GOT3 (cell line): ENCODE measurements at places on chromosomes 7 and 10.

- no peak for DNase-seq
Observed at GRCh38 chr7:24891311-24891735, 88.7 kb downstream of the OSBPL3 start.

DNA sequence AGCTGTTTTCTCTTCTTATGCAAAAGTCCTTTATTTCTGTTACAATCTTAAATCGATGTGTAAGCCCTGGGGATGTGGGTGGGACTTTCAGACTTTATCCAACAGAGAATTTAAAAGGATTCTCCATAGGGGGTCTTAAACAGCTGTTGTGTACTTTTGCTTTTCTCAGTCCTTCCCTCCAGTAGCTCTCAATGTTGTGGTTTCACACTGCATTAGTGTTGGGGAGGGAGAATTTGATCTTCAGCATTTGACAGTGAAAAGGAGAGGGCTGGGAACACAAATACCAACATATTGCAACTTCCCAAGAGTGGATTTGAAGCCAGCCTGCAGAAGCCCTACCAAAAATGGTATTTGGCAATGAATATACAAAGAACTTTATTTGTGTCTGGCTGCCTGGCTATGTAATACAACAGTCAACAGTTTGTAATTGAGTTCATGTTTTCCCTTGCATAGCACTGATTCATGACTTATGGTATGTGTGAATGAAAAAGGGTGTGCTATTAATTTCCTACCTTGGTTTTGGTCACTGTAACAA lies 80.1 kb upstream of the CAPZA2 start:
- no peak for DNase-seq

DNA sequence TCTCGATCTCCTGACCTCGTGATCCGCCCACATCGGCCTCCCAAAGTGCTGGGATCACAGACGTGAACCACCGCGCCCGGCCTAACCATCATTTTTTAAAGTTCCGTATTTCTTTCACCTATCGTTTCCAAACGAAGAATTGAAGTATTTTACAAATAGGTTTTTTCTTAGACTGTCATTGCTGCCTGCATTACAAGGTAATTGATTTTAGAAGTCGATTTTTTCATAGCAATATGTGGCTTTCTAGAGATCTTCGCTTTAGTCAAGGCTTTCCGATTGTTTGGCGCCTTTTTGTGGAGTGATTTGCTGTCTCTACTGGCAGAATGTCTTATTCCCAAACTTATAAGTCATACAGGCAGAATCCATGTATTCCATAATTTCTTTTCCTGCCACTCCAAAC lies 109.2 kb downstream of the TRIL start:
- DNase-seq: no peak

- DNase-seq: no peak
Observed at GRCh38 chr10:21427804-21428481, 97.5 kb downstream of the SKIDA1 start.

DNA sequence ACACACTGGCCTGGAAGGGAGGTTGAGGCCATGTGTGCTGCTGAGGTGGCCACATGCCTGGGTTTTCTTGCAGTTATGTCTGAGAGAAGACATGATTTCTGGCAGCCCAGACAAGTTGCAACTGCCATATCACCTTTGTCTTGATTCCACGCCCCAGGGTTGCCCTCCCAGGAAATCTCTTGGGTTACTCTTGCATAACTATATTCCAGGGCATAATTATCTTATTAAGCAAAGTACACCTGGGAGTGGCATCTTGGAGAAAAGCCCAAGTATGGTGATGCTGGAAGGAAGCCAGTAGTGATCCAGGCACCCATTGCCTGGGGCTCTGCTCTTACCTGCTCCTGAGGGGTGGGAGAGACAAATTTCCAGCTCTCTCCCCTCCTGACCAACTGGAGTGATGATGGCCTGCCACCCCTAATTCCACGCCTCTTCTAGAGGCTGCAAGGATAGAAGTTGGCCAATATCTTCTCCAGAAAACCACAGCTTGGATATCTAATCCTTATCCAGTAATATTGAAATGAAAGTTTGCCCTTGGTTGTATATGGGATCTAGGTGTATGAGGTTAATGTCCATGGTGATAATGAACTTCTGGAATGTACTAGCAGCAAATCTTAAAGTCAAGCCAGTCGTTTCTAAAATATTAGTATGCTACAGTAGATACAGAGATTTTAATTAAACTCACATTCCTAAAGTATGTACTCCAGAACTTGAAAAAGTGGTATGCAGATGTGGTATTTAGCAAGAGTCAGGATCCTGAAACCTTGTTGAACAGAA lies 5.0 kb downstream of the AKR1B10 start:
- no peak for DNase-seq

GRCh38 chr10:24394461-24395190 lies 185.7 kb downstream of the KIAA1217 start:
- DNase-seq: no peak

- DNase-seq: no peak
Observed at GRCh38 chr10:110016039-110016438, 8.3 kb downstream of the ADD3 start.

DNA sequence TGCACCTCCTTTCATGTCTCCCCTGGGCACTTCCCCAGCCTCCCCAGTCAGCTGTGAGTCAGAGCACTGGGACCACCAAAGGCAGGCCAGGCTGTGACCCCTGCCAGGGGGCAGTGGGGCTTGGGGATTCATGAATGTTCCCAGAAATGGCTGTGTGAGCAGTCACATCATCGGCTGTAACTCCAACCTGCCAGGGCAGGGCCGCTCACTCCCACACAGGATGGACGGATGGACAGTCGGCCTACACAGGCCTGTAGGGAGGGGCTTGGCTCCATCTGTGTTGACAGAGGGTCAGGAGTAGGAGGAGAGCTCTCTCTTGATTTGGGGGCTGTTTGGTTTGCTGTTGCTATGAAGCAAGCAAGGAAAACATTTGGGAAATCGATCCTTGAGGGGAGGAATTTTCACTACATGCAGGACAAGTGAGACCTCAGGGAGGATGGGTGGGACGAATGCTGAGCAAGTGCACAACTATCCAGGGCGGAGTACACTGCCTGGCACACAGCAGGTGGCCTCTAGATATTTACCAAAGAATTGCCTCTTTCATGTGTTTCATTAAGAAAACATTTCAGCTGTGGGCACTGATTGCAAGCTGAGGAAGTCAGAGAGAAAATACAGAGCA lies 2.9 kb upstream of the IGFBP1 start:
- peak; percentile 54 for DNase-seq

DNA sequence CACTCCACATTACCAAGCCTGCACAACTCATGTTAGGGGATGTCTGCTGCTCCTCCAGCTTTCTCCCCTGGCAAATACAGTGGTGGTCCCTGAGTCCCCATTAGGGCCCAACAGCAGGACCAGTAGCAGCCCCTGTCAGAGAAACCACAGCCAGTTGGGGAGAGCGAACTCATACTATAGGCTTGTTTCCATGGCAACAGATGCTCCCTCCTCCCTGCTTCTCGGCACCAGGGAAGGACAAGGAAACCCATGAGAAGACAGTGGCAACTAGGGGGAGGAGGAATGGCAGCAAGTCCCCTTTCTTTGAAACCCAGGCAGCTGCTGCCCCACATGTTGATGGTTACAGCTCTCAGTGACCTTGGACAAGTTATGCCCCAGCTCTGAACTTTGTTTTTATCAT lies 326.4 kb downstream of the KCNMA1 start:
- no peak for DNase-seq

DNA sequence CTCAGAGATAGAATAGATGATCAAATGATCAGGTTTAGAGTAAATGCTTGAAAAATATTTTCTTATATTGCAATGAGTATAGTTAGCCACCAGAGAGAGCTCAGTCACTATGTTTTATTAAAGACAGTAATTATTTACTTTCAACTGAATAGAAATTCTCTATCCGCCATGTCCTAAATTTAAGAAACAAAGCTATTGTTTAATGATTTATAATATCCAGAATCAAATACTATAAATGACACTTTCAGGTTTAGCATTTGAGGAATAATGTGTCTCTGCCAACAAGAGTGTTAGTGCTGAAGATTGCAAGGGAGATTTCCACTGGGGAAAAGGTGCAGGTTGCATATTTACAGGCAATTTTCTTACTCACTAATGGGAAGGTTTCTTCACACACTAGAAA lies 184.7 kb downstream of the DGKB start:
- DNase-seq: no peak

DNA sequence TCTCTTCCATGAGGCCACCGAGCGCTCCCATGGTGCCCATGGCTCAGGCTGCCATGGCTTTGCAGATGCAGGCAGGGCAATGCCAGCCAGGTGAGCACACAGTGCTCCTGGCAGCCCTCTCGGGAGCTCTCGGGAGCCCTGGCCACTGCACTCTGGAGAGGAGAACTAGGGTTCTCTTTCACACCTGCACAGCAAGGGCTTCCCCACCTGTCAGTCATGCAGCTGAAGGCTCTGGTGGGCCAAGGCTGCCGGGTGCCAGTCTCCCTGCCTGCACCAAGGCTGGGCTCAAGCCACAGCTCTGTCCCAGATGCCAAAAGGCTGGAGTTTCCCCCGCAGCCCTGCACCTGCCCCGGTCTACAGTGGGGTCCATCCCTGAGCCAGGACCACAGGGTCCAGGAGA lies 32.6 kb downstream of the NUDT1 start:
- no peak for DNase-seq

- DNase-seq: no peak
Observed at GRCh38 chr10:99393683-99394082, 36.7 kb downstream of the GOT1 start.
